ENCODE measurements at places on chromosomes 4 and X.

DNA sequence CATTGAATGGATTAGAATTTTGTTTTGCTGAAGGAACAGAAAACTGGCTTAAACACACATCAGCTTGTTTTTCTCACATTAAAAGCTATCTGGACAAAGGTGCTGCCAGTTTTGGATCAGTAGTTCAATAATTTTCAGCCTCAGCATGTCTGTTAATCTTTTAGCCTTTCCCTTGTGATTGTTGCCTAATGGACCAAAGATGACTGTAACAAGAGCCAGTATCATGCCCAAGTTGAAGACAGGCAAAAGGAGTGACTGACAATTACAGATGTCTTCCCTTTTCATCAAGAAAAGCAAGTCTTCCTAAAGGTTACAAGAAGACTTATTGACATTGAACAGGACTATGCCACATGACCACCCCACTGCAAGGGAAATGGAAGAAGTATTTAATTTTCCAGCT lies 419.7 kb downstream of the MAPK10 start:
- no peak for DNase-seq

DNA sequence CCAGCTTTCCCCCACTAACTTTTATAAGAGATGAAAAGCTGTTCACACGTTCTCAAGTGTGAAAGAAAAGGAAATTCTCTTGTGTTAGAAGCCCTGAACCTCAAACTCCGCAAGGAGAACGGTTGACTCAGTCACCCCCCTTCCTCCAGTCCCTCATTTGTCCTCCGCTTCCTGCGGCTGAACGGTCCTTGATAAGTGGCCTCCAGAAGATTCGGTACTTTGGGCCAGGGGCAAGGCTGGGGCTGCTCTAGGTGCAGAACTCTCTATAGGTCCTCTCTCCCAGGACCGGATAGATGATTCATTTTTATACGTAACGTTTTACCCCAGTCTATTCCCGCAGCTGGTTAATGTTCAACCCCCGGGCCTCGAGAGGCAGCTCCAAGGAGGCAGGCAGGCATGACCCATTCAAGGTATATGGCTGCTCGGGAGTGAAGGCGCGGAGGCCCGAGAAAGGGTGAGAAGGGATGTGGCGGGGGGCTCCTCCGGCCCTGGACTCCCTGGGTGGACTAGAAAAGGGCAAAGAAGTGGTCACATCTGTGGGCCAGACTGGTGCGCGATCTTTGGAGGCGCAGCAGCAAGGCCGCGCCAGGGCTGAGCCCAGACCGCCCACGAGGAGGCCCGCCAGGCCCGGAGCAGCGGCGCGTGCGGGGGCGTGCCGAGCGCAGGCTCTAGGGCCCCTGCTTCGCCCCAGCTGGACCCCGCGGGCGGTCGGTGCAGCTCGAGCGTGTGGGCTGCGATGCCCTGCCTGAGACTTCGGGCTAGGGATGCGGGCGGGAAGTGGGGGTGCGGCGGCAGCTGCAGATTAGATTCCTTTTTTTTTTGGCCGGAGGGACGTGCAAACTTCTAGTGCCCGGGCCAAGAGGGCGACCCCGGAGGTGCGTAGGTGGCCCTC lies 11.7 kb downstream of the PITX2 start:
- no peak for DNase-seq

DNA sequence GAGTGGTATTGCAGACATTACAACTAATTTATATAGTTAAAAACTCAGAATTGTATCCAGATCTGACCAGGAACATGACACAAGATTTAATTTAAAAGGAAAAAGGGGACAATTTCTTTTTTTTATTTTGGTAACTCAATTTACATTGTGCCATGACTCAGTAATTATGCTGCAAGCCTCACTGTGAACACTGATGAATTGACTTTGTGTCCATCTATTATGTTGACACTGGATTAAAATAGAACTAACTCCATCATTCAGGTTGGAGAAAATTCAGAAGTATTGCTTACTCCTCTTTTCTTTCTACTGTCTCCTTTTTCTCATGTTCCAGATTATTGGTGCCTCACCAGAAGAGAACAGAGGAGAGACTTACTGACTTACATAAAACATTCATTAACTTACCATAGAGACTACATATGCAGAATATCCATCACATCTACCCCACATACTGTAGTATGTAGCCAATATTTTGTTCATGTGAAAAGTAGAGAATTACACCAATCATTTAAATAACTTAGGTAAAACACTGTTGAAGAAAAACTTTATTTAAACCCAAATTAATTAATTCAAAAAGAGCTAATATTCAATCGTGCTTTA lies 15.8 kb upstream of the LEF1 start:
- DNase-seq: no peak

- DNase-seq: no peak
Observed at GRCh38 chr4:52638717-52639116, 20.4 kb downstream of the USP46 start.

- DNase-seq: no peak
Observed at GRCh38 chrX:34546366-34546765, 110.7 kb downstream of the TMEM47 start.

DNA sequence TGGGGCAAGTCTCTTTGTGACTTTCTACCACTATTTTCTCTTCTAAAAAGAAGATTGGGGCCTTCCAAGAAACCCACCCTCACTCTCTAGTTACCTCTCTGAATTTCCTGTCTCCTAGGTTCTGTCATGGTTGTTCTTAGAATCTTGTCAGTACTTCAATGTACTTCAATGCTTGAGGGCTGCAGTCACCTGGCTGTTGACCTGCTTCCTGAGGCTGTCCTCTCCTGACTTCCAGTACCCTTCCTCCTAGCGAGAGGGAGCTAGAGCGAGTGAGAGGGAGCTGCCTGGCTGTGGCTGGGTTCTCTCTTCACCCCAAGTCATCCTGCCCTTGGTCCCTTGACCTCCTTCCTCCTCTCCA lies 17.7 kb downstream of the CD99L2 start:
- DNase-seq: no peak

DNA sequence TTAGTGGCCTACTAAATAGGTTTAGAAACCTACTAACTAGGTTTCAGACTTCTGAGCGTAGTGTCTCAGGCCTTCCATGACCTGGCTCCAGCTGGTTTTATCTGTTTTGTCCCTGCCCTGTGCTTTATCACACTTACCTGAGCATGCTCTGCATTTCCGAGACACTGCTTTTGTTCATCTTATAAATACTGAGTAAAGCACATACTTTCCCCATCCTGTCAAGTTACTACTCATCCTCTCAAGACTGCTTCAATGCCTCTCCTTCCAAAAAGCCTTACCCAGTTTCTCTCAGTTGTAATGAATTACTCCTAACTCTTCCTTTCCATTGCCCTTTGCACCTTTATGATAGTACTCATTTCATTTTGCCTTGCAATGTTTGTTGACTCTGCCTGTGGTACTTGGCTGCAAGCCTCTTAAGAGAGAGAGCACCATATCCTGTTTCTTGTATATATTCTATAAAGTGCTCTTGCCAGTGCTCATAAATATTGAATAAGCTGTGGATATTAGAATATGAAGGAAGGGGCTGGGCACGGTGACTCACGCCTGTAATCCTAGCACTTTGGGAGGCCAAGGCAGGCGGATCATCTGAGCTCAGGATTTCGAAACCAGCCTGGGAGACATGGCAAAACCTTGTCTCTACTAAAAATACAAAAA lies 34.4 kb downstream of the SLAIN2 start:
- no peak for DNase-seq

- peak; percentile 83 for DNase-seq
Observed at GRCh38 chrX:14027036-14027435, 2.7 kb downstream of the GEMIN8 start.

DNA sequence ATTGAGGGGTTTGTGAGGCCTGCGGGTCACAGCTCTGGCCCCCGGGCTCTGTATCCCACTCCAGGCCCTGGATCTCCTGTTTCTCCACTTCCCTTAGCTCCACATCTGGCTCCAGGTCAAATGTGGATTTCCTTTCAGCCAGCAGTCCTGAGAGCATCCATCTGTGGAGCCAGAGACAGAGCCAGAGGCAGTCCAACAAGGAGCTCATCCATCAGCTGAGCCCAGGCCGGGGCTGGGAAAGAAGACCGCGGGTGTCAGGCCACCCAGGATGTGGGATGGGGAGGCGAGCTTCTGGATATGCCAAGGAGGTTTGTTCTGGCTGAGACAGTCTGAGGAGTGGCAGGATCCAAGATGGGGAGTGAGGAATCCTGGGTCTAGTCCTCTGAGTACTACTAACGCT lies 91.7 kb downstream of the EFNB1 start:
- no peak for DNase-seq

DNA sequence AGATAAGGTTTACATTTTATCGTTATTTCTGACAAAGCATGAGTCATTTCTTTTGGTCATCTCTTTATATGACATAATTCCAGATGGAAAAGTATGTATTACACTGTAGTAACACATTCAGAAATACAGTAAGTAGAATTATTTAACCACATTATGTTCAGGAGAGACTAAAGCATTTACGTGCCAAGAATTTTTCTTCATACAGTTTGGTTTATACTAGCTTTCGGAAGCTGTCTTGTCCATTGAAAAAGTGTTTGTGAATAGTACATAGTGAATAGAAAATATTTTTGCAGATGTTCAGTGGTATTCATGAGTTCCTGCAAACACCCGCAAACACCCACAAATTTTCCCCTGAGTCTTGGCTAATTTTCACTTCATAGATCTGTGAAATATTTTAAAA lies 1033.0 kb upstream of the INTU start:
- DNase-seq: no peak

DNA sequence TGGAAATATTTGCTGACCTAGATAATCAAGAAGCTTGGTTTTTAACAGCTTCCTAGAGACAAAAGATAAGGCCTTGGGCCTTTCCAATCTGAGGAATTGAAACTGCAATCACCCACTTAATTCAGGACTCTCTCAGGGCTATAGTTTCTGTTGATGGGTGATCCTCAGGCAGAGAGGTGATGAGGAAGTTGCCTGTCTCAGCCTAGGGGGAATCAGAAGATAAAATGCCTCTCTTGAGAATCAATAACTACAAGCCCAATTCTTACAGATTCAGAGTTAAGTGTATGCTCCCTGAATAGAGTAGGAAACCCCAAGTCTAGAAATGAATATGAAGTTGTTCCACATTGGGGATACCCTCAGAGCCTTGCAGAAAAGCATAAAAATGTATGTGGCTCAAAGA lies 45.5 kb downstream of the NFKB1 start:
- DNase-seq: no peak

DNA sequence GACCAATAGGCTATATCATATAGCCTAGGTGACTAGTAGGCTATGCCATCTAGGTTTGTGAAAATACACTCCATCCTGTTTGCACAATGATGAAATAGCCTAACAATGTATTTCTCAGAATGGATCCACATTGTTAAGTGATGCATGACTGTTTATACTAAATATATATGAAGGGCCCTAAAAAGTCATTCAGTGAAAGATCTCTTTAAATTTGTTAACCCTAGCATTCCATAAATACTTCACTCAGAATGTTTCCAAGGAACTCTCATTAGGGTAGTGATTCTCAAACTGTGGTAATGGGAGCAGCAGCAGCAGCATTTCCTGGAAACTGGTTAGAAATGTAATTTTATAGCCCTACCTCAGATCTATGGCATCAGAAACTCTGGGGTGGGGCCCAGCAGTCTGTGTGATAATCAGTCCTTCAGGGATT lies 74.9 kb downstream of the PRRG1 start:
- DNase-seq: no peak

DNA sequence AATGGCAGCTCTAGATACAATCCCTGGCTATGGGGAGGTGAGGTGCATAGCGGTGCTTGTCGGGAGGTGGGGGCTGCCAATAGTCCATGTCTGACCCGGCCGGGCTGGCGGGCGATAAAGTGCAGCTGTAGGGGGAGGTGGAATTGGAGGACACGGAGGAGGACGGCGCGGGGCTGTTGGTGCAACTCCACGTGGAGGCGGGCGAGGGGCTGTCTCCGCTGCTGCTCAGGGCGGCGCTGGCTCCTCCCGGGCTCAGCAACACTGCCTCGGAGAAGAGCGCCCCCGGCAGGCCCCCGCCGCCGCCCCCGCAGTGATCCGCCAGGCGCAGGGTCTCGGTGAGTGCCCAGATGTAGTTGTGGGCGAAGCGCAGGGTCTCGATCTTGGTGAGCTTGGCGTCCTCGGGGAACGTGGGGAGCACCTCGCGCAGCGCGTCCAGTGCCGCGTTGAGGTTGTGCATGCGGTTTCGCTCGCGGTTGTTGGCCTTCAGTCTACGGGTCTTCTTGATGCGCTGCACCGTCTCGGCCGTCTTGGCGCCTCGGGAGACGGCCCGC lies 1.3 kb downstream of the NEUROG2 start:
- DNase-seq: no peak

GRCh38 chr4:159910721-159911120 lies 807.8 kb downstream of the RAPGEF2 start:
- no peak for DNase-seq

GRCh38 chr4:46894826-46895225 lies 14.2 kb downstream of the COX7B2 start:
- DNase-seq: no peak

GRCh38 chr4:11505221-11505971 lies 76.7 kb upstream of the HS3ST1 start:
- DNase-seq: no peak

- DNase-seq: no peak
Observed at GRCh38 chrX:32525234-32525633, 686.1 kb downstream of the DMD start.

DNA sequence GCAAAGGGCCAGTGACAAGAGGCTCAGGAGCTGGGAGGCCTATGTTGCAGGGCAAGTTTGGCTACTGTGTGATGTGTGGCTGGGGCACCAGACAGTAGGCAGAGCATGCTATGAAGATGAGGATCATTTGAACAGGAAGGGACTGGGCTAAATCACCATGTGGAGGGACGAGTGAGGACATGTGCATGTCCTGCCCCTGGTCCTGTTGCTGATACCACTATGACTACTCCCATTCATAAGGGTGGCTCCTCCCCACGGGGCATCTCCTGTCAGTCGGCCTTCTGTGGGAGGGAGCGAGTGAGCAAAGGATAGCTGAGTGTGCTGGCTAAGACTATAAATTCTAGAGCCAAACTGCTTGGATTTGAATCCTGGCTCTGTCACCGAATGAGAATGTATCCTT lies 139.2 kb downstream of the TMEM164 start:
- no peak for DNase-seq

GRCh38 chr4:150581056-150581605 lies 820 bp upstream of the MAB21L2 start:
- no peak for DNase-seq

DNA sequence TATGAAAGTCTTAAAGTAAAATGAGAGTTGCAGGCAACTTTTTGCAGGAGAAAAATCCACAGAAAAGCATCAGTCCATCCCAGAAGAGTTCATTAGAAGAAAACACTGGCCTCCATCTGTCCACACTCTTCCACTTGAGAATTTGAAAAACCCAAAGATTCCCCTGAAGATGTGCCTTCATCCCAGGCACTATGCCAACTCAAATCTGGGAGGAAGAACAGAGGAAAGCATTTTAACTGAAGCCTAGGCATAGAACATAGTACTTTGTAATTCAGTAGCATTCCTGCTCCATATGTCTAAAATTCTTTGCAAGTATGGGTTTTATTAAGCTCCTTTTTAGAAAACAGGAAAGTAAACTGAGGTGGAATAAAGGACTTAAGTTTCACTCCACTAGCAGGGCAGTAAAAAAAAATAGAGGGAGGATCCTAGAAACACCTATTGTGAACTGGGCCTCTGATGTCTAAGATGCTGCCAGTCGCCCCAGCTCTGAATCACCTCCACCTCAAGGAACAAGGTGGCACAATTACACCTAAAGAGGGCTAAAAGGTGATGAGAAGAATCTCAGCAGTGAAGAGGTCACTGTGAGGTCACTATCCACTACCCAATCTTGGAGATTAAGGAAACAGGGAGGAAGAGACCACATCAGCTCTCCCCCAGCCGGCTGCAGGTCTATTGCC lies 141.9 kb upstream of the FAM241A start:
- no peak for DNase-seq
